ENCODE measurements at places on chromosomes 5 and 9.

DNA sequence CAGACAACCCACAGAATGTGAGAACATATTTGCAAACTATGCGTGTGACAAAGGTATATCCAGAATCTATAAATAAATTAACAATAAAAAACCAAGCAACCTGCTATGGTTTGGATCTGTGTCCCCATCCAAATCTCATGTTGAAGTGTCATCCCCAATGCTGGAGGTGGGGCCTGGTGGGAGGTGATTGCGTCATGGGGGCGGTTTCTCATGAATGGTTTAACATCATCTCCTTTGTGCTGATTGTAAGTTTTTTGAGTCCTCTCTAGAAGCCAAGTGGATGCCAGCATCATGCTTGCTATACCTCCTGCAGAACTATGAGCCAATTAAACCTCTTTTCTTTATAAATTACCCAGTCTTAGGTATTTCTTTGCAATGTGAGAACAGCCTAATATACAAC is 335.4 kb downstream of the MAN2A1 start:
- DNase-seq = no peak

DNA sequence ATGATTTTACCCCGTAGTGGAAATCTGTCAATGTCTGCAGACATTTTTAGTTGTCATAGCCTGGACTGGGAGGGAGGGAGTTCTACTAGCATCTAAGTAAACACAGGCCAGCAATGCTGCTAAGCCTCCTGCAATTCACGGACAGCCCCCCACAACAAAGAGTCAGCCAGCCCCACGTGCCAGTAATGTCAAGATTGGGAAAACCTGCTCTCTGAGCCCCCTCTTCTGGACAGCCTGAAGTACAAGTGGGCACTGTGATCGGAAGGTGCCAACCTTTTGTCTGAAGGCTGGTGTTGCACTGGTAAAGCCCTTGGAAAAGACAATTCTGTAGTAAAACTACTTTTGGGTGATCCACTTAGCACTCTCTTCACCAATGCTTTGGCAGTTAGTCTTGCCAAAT is 154.5 kb downstream of the TARS1 start:
- DNase-seq = no peak

GRCh38 chr5:53819482-53819881 is 259.0 kb downstream of the NDUFS4 start:
- no peak for DNase-seq

DNA sequence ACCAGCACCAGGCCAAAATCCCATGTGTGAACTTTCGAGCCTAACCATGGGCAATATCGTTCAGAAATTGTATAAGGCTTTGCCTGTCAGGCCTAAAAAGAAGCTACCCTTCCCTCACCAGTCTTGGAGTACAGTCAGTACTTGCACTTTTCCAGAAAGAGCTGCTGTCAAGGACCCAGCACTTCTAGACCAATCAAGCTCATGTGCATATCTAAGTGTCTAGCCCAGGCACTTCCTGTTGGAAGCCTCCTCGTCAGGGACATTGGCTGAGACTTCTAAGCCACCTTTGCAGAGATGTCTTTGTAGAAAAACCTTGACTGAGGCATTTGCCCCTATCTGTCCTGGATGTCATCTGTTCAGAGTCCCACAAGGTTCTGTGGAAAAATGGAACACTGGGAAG is 1930.5 kb downstream of the EFNA5 start:
- DNase-seq = no peak

DNA sequence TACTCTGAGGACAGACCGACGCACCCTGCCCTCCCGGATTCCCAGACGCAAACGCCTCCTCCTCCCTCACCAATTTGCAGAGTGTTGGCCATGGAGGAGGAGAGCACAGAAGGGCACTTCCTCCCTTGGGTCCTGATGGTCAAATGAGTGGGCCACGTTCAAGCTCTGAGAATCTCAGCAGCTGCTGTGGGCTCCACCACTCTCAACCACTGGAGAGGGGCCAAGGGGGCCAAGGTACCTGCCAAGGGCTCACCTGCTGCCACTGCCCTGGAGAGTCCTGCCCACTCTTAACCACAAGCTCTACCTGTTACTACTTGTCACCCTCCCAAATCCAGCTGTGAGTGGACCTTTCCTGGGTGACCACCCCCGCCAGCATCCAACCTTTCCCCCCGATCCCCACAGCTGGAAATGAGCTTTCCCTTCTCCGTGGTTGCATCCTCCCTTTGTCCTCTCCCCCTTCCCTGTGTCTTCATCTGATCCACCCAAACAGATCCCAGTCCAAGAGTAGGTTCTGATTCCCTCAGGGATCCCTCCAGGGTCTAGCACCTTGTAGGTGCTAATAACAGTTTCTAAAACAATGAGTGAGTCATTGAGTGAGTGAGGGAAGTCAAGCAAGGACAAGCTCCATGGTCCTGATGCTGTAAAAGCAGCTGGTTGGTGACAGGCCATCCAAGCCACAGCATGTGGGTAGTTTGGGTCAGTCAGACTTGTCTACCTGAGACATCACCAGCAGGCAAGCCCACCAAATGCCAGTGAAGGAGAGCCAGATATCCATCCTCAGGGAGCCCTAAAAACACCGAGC is 69.7 kb downstream of the FAM114A2 start:
- DNase-seq = no peak

DNA sequence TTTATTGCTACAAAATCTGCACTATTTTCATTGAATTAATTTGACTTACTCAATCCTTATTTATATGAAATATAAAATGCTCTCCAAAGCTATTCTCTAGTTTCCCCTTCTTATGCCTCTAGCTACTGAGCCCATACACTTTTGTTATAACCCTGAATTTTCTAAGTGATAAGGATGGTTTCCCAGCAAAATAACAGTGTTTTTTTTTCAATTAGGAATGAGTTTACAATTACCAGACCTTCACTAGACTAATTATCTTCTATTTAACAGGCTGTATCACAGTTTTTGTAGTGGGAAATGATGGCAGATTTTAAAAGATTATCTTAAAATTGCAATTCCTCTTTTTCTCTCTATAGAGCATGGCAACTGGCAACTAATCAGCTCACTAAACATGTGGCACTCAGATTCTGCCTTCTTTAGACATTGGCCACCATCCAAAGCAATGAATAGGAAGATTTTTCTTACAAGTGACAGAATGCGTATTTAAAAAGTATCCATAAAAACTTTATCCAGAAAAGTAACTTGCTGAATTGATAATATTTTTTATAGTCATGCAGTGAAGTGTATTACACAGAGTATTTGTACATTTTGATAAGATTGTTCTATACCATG is 585.7 kb upstream of the ZNF608 start:
- no peak for DNase-seq

GRCh38 chr5:73214996-73215395 is 42.0 kb downstream of the TMEM174 start:
- no peak for DNase-seq

- no peak for DNase-seq
Observed at GRCh38 chr5:62212648-62213047, 93.4 kb upstream of the KIF2A start.

- no peak for DNase-seq
Observed at GRCh38 chr5:81626524-81626923, 124.4 kb downstream of the SSBP2 start.

- DNase-seq = peak; percentile 76
Observed at GRCh38 chr5:78908173-78909061, 76.7 kb downstream of the ARSB start.

- no peak for DNase-seq
Observed at GRCh38 chr5:179288809-179289185, 56.5 kb downstream of the ADAMTS2 start.

DNA sequence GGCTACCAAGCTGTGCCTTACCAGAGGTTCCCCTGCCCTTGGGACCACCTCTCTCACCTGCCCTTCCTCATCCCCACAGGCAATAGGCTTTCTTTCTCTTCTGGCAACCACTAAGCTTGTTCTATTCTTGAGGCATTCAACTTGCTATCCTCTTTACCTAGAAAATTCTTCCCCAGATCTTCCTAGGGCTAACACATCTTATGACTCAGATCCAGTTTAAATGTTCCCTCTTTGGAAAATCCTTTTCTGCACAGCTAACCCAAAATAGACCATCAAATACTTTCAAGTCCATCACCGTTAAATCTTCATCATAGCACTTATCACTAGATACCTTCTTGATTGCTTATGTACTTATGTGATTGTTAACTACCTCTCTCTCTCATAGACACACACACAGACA is 93.7 kb downstream of the ENC1 start:
- DNase-seq = no peak

GRCh38 chr5:11619339-11620024 is 284.8 kb downstream of the CTNND2 start:
- DNase-seq = peak; percentile 79
